Activated CD8-positive, alpha-beta memory T cell treated with anti-CD3 and anti-CD28 coated beads, Interleukin-2, amount 50 U/mL, for 4 hours (primary cell): ENCODE measurements at places on chromosomes 4 and X.

GRCh38 chrX:48909703-48910294, 1.6 kb downstream of the SLC35A2 start:
- DNase-seq = no peak

GRCh38 chr4:6794189-6794588, 11.7 kb downstream of the KIAA0232 start:
- DNase-seq = no peak

DNA sequence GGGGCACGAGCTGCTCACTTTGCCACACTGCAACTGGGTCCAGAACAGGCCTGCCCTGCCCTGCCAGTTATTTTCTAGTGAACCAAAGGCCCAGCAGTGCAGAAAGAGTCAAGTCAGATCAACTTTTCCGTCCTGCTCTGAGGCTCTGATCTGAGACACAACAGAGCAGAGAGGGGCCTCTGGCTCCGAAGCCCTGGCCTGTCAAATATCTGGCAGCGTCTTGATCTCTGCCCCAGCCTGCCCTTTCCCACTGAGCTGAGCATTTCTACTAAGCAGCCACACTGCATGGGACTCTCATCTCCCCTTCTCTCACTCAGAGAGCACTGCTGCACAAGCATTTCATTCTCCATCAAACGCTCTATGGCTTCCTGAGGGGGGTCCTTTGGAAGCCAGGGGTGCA, 11.8 kb downstream of the IGFBP7 start:
- DNase-seq = no peak

GRCh38 chr4:182492423-182492822, 249.2 kb downstream of the TENM3 start:
- DNase-seq = no peak

DNA sequence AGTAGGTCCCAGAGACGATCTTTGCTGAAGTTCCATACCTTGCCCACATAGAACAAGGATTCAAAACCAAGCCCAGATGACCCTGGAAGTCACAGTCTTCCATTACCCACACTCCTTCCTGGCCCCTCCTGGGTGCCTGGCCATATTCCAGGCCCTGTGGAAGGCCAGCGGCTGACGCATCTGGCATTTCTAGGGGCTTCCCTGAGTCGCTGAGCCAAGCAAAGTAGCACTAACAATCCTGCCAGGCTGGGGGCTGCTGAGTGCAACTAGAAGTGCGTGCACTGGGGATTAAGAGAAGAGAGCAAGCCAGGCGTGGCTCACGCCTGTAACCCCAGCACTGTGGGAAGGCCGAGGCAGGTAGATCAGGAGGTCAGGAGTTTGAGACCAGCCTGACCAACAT, 175.2 kb upstream of the CPEB2 start:
- no peak for DNase-seq

- DNase-seq = no peak
Measured at GRCh38 chr4:81631958-81632441, 160.3 kb upstream of the RASGEF1B start.
